HTR-8/SVneo (cell line): ENCODE measurements at places on chromosomes 2 and 18.

DNA sequence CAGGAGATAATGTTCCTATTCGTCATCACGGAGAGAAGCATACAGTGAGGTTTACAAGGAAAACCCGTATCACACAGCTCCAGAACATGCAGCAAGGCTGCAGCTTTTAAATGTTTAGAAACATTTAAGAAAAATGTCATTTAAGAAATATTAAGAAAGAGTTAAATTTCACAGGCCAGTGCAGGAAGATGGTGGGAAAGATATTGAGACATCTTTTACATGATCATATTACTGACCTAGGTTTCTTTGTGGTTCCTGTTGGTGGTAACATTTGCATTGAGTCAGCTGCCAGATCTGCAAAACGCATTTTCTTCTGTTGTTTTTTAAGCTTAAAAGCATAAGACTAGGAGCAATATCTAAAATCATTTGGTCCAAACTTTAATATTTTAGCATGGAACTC is 44.9 kb downstream of the CPO start:
- DNase-seq, result no peak

GRCh38 chr2:97913846-97914245 is 81.9 kb downstream of the TMEM131 start:
- no peak for DNase-seq

DNA sequence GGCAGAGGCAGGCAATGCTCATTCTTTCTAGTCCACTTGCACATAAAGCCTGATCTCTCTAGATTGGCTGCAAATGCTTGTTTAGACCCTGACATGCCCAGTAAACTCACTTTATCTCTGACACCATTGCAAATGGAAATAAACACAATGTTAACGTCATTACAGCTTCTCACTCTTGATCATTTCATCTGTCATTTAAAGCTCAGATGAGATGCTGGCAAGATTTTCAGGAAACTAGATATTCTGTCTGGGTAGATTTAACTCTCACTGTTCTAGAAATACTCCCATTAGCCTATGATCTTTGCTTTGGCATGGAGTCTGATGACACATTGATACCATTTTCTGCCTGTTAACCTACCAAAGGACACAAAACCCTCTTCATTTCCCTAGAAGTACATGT is 320.7 kb upstream of the HNRNPA3 start:
- DNase-seq, result no peak

DNA sequence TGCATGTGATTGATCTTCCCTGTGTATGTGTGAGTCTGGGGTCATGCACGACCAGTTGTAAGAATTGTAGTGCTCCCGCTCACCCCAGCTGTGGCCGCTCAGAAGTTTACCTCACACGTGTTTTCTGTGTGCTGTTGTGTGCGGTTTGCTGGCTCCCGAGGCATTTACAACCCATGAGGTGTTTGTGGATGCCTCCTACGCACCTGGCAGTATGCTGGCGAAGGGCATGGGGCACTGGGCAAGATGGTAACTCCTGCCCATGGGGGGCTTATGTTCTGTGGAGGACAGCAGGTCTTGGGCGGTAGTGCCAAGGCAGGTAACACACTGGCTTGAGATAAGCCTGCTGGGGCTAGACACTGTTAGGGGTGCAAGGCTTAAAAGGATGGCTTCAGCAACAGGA is 102.6 kb upstream of the HS6ST1 start:
- no peak for DNase-seq

DNA sequence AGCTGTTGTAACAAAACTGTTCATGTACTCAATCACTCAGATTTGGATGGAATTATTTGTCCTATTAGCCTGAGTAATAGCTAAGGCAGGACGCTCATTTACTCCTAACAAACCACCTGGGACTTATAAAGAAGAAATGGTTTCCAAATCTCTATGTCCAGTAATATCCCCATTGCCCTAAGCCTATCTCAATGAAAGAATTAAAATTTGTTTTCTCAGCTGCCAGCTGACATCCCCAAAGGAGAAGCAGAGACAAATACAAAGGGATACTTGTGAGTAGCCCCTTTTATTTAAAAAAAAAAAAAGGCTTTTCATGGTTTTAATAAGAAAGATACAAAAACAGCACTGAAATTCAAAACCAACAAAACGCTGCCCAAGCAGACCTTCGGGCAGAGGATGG is 211.4 kb upstream of the PARD3B start:
- DNase-seq, result no peak

DNA sequence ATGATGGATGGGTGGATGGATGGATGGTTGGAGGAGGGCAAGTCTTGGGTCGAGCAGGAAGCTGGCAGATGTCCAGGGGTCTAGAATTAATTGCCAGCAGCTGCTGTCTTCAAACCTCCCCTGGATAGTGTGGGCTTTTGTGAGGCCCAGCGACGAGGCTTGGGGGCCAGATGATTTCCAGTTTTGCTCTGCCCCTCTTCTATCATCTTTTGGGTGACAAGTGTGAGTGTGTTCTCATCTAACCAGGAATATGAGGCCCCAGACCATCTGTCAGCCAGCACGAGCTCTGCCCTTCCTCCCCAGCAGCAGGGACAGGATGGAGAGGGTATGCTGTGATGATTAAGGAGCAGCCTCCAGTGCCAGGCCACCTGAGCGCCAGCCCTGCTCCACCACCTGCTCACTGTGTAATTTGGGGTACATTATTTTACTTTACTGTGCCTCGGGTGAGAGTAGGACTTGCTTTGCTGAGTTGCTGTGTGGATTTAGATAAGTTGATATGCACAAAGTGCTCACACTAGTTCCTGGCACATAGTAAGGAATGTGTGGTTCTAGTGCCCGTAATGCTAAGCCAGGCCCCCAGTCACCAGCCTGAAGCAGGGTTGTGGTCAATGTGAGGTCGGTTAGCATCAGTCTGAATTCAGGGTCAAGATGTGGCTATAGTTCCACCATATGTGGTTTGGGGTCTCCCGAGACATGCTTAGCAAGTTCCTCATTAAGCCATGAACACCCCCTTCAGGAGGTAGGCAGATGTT is 251.1 kb downstream of the CYP26B1 start:
- no peak for DNase-seq

- no peak for DNase-seq
Measured at GRCh38 chr18:62539284-62540165, 16.7 kb downstream of the ZCCHC2 start.

DNA sequence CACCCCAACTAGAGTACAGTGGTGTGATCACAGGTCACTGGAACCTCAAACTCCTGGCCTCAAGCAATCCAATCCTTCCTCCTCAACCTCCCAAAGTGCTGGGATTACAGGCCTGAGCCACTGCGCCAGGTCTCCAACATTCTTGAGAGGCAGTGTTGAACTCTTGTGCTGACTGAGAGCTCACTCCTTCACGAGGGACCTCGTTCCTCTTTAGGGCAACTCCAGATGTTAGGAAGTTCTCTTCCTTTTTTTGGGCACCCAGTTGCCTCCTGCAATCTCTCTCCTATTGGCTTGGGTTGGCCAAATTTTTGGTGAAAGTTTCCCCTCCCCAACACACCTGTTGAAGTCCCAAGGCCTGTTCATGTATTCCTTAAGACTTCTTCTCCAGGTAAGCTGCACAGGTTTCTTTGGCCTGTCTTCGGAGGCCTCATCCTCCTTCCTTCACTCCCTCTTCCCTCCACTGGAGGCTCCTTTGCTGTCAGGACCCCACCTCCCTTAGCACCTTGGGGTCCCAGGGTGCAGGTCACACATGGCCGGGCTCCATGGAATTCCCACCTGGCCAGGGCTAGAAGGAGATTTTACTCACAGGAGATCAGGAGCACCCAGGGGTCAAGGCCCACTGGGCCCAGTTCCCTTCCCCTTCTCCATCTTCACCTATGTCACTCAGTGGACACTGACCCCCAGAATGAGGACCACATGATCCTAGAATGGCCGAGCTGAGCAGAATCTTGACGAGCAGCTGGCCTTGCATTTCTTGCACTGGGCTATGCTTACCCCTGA is 94.6 kb upstream of the SMAD2 start:
- no peak for DNase-seq

DNA sequence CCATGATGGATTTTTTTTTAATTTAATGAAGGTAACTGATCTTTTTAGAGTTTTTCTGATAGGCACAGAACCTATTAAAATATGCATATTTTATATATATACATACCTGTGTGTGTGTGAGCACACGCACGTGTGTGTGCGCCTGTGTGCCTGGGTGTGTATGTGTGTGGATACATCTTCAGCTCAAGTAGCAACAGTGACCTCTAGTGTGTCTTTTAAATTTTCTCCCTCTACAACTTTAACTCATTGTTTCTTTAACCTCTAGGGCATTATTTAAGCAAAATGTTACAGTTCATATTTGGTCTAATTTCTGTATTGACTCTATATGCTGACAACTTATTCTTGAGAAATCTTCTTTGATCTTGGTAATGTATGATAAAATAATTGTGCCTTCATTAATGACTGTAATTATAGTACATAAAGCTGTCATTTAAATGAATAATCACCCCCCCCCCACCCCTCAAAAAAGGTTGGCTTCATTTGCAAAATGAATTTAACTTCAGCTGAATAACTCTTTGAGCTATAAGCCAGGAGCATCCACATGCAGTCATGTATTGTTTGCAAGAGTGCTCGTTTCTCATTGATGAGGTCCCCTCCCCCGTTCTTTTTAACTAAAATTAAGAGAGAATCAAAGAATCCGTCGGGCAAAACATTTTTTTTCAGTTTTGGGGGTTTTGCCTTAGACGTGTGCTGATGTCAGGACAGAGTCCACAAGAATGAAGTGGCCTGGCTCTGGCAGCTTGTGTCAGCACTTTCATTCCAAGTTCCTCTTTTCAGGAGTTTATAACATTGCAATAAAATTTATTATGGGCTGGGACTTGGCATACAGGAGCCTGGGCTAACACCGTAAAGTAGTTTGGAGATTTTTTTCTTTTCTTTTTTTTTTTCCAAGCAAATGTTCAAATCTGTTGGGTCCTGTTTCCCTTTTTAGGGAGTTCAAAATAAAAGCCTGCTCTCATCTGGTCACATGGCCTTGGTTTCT is 80.0 kb downstream of the ETAA1 start:
- DNase-seq, result peak; percentile 21

GRCh38 chr2:216637472-216637871 is 4.3 kb downstream of the IGFBP2 start:
- DNase-seq, result no peak

GRCh38 chr2:177806025-177806424 is 266.6 kb downstream of the PDE11A start:
- no peak for DNase-seq

DNA sequence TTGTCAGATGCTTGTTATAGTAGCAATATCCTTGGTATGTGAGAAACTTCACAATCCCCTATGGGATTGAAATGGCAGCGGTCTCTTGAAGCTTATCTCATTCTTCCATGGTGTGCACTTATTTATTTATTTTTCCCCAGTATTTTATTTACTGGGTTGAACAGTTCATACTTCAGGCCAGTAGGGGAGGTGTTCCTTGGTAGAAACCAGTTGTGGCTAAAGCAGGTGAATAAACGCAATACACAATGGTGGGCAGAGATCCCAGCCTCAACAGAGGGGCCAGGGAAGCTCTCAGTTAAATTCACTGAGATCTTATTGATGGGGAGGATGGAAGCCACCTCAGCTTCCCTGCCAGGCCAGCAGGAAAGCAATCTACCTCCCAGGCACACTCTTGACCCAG is 93.7 kb upstream of the SRD5A2 start:
- no peak for DNase-seq

GRCh38 chr2:234488913-234489451 is 7.9 kb downstream of the ARL4C start:
- no peak for DNase-seq

DNA sequence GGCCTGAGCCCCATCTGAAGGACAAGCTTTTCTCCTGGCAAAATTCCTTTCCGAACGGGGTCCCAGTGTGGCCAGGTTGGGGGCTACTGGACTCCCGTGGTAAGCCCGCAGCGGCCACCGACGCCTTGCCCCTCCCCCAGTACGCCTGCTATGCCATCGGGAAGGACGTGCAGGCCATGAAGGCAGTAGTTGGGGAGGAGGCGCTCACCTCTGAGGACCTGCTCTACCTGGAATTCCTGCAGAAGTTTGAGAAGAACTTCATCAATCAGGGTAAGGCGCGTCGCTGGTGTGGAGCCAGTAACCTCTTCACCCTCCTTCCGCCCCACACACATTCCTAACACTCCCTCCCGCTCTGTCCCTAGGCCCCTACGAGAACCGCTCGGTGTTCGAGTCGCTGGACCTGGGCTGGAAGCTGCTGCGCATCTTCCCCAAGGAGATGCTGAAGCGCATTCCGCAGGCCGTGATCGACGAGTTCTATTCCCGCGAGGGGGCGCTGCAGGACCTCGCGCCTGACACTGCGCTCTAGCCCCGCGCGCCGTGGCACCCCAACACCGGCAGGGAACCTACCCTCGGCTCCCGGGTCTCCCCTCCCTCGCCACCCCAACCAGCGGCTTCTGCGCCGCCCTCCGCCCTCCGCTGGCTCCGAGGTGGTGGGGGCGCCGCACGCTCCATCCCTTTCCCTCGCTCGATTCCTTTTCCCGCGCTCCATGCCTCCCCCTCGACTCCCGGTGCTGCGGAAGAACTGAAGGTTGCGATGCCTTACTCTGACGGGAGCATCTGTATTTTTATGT is 13.6 kb upstream of the ANKRD53 start:
- DNase-seq, result peak; percentile 79

GRCh38 chr2:239311132-239312040 is 89.4 kb downstream of the HDAC4 start:
- no peak for DNase-seq

DNA sequence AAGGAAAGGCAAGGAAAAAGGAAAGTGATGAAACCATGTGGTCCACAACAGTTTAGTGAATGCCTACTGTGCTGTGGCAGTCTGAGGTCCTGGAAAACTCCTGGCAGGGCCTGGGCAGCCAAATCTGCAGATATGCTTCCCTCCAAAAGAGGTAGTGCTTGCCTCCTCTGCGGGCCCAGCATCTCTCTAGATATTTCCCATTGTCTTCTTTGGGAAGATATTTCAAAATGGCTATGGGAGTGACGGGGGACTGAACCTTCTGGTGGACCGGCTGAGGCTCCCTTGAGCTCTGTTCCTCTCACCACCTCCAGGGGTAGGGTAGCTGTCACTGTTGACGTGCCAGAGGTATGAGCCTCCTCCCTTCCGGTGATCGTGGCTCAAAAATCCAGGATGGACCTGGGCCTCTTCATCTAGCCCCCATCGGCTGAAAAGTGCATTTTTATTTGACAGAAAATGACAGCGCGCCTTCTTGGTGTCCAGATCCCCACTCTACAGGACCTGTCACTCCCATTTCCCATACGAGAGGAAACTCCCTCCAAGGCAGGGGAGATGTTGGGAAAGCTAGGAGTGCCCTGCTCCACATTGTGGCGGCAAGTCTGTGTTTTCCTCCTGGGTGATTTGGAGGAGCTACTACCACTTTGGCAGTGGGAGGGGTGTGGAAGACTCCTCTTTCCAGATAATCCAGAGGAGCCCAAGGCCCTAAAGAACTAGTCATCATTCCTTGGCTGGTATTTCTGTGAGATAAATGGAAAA is 9.4 kb upstream of the PAX3 start:
- DNase-seq, result no peak

- DNase-seq, result no peak
Measured at GRCh38 chr2:121489284-121489683, 41.4 kb upstream of the RNU4ATAC start.

GRCh38 chr18:9885170-9886004 is at the start of gene TXNDC2:
Gene TXNDC2 (plus strand): TSS chr18:9885973. CDS start chr18:9886681, 708 bp downstream.
- DNase-seq, result no peak

- DNase-seq, result no peak
Measured at GRCh38 chr2:11754700-11755015, 8.2 kb downstream of the LPIN1 start.

DNA sequence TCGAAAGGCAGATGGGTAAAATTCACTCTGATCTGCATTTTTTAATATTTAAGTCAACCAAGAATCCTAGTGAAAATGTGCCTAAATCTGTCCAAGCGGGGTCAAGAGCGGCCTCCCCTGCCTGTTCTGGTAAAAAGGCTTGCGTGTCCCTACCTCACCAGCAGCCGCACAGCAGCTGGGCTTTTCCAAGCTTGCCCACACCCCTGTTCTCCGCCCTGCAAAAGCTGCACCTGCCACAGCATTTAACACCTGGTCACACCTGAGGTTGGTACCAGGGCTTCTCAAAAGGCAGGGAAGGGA is 25.8 kb upstream of the TMEM182 start:
- DNase-seq, result no peak
